ENCODE measurements at places on chromosomes 12 and 14. TPM values are rescaled to one million over a fixed set of nuclear protein-coding genes. Genes with fewer than 3 reads are reported as not detected.

GRCh38 chr14:30770376-30770775 is 104.0 kb upstream of the COCH start:
- DNase-seq, result no peak

DNA sequence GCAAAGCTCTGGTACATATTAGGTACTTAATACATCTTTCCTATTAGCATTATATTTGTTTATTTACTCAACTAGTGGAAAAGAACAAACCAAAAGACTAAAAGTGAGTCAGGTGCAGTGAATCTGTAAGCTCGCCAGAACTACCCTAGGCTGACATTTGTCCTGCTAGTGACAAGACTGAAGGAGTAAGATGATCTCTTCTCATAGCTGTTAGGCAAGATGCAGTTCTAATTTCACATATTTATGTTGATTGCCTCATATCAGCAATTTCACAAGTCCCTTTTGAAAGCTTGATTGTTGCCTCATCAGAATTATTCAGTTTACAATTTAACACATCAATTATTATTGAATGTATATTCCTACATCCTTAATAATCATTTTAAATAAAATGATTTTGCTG is 293.0 kb upstream of the NAV3 start:
- DNase-seq, result peak; percentile 9

DNA sequence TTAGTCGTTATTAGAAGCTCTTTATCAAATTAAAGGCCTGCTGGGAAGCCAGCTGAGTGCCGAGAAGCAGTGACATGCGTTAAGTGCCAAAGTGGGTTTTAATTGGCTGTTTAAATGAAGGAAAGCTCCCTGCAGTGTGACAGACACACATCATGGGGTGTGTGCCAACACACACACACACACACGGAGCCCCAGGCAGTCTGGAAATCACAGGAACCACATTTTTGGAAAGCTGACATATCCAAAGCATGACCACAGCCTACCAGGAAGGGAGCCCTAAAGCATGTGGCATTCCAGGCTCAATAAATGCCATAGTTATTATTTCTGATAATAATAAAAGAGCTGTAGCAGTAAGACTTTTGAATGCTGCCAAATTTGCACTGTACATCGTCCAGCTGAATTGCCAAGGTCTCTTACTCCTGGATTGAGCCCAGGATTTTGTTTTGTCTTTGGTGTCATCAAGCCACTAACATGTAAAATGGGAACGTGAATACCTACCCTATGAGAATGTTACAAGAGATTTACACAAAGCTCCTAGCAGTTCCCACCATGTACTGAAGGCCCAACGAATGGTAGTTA is 135.1 kb downstream of the TMEM30B start:
- DNase-seq, result peak; percentile 40

- DNase-seq, result peak; percentile 54
Observed at GRCh38 chr12:89663577-89664357, 44.9 kb downstream of the ATP2B1 start.

DNA sequence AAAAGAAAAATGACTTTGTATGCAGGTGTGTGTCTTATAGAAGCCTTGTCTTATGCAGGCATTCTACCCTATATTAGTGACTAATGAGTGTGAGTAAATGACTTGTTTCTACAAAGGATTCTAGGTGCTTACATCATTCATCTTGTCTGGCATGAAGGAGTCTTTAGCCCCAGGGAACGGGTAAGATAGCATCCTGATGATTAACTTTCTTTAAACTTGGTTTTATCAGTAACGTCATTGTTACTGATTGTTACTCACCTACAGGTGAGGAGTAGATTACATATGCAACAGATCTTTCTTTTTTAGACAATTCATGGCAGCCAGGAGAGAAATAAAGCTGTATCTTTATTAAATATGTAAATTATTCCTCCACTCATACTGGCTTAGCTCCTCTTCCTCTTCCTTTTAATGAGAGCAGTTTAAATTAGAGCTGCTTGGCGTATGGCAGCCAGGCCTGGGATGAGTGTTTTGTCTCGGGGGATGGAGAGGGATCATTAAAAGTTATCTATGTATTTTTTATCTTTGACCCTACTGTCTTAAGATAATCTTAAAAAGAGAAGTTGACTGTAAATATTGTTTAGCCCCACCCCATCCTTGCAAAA is 57.2 kb upstream of the ATP2A2 start:
- DNase-seq, result no peak

- no peak for DNase-seq
Observed at GRCh38 chr14:20657216-20658211, 16.0 kb upstream of the OR6S1 start.

GRCh38 chr12:132429946-132430643 is 59.9 kb upstream of the FBRSL1 start:
- DNase-seq, result peak; percentile 3

GRCh38 chr12:68589194-68589593 is 21.5 kb upstream of the RAP1B start:
- DNase-seq, result no peak

CRIP1 gene
- total RNA-seq, result 2.6 TPM

KLRG1 gene
- total RNA-seq, result 0.43 TPM

All from fibroblast of villous mesenchyme (primary cell).